Suppressor macrophage treated with lipopolysaccharide for 1 hour (primary cell): ENCODE measurements at places on chromosomes 6 and 20.

- DNase-seq: no peak
Observed at GRCh38 chr6:32252331-32253009, 28.6 kb upstream of the NOTCH4 start.

DNA sequence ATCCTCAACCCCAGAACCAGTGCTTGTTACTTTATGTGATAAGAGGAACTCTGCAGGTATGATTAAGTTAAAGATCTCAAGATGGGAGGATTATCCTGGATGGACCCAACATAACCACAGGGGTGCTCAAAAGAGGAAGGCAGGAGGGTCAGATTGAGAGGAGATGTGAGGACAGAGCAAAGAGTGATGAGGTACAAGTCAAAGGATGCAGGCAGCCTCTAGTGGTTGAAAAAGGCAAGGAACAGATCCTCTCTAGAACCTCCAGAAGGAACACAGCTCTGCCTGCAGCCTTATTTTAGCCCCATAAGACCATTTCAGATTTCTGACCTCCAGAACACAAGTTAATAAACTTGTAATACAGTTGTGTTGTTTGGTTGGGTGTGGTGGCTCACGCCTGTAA lies 41.2 kb downstream of the PDSS2 start:
- no peak for DNase-seq

- no peak for DNase-seq
Observed at GRCh38 chr6:23566418-23566817, 559.6 kb upstream of the NRSN1 start.

DNA sequence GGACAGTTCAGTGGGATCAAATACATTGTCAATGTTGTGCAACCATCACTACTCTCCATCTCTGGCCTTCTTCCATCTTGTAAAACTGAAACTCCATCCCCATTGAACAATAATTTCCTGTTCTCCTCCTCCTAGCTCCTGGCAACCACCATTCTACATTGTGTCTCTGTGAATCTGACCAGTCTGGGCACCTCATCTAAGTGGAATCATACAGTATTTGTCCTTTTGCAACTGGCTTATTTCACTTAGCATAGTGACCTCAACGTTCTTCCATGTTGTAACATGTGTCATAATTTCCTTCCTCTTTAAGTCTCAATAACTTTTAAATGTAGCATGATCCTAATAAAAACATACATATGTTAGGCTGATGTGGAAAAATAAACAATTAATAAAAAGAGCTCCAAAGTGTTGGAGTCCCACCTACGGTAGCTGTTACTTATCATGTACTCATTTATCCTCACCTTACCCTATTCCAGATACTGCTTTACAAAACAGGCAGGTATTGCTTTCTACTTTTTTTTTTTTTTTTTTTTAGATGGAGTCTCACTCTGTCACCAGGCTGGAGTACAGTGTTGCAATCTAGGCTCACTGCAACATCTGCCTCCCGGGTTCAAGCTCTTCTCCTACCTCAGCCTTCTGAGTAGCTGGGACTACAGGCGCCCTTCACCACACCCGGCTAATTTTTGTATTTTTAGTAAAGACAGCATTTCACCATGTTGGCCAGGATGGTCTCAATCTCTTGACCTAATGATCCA lies 91.9 kb downstream of the TNFAIP3 start:
- peak; percentile 92 for DNase-seq

- no peak for DNase-seq
Observed at GRCh38 chr6:44008821-44009370, 118.4 kb downstream of the MRPL14 start.

DNA sequence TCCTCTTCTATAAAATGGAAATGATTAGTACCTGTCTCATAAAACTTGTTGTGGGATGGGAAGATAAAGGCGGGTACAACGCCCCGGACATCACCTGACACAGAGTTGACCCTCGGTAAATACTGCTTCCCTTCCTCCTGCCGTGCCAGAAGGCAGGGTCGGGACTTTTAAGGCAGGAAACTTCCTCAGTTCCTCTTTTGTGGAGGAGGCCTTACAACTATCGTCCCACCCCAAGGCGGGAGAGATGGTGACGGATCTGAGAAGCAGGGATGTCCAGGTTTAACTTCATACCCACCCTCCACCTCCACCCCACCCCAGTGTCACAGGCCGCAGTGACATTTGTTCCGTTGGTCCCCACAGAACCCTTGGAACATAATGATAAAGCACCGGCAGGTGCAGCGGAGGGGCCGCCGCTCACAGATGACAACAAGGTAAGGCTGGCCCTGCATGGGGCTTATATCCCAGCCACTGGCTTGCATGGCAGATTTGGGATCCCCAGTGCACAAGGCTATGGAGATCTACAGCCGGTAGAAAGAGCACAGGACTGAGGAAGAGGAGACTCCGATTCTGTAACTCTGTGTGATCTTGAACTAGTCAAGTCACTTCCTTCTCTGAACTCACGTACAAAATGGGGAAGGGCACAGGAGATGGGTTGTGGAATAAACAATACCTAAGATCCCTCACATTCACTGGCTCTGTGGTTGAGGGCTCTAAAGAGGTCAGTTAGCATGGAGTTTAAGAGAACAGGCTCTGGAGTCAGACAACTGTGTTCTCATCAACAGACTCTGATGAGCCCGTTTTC lies 764 bp downstream of the DNTTIP1 start:
- peak; percentile 79 for DNase-seq

DNA sequence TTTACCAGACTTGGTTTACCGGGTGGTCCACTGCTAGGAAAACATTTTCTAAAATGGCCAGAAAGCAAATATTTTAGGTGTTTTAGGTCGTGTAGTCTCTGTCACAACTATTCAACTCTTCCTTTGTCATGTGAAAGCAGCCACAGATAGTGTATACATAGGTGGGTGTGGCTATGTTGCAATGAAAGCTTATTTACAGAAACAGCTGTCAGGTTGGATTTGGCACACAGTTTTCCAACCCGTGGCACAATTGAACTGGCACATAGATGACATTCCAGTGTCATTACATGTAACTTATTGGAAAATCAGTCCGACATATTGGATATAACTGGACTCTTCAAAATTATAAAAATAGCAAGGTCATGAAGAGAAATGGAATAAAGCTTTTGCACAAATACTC lies 68.9 kb upstream of the KCNQ5 start:
- no peak for DNase-seq

DNA sequence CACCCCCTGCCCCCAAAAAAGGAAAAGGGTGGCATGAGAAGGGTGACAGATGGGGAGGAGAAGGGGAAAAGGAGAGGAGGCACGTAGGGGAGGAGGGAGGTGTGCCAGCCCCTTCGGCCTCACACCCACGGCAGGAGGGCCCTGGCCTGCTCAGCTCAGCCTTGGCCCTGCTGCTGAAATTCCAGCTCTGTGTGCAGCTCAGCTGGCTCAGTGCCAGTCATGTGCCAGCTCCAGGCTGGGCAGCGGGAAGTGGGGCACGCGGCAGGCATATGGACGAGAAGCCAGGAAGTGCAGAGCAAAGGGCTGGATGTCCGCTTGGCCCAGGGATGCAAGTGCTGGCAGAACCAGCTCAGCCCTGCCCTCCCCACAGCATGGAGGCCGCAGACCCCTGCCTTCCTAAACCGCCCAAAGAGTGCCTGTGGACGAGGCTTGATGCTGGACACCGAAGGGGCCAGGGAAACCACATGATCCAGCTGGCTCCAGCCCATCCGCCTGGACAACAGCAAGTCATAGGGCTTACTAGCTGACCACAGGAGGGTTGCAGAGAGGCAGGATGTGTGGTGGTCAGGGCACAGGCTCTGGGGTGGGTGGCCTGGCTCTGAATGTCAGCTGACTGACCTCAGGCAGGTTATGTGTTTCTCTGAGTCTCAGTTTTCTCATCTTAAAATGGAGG lies 60.2 kb downstream of the NOL4L start:
- DNase-seq: peak; percentile 42

DNA sequence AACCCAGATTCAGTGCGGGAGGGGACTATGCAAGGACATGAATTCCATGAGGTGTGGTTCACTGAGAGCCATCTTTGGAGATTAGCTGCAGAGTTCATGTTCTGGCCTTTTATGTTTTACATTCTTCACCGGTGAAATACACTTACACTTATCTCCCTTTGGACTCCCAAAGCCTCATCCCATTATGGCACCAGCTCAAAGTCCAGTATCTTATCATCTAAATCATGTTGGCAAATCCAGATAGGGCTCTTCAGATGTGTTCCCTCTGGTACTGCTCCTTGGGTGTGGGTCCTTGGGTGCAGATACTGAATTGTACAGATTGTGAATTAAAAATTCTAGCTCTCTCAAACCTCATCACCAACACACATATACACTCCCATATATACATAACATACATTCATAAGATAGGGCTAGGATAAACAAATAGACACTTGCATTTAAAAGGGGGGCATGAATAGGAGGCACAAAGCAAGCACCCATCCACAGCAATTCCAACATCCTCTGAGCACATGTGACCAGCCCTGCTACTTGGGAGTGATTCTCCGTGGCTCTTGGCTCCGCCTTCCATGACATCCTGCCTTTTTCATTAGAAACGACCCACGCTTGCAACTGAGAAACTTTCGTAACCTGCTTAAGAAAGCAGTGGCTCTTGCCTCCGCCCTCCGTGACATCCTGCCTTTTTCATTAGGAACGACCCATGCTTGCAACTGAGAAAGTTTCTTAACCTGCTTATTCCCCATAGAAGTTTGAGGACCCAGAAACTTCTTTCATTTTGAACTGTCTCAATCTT lies 53.6 kb upstream of the LRRC1 start:
- peak; percentile 70 for DNase-seq

DNA sequence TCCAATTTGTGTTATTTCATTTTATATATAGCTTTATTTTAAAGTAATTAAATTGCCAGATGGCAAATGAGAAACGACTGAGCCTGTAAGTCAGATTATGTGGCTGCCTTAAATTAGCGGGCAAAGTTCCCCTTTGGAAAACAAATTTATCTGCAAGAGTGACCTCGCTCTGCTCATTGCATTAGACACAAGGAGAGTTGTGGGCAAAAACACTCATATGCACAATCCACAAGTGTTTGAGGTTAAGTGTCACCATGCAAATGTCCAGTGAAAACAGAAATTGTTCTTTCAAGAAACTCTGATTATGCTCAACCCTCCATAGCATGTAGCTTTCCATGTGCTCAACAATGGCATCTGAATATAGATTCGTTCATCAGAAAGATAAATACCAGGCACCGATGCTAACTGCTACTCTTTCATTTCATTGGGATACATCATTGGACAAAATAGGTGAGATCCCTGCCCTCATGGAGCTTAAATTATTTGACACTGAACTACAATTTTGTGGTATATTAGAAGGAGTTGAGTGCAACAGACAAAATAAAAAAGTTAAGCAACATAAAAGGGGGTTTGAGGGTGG lies 1.7 kb upstream of the NHSL1 start:
- peak; percentile 24 for DNase-seq

DNA sequence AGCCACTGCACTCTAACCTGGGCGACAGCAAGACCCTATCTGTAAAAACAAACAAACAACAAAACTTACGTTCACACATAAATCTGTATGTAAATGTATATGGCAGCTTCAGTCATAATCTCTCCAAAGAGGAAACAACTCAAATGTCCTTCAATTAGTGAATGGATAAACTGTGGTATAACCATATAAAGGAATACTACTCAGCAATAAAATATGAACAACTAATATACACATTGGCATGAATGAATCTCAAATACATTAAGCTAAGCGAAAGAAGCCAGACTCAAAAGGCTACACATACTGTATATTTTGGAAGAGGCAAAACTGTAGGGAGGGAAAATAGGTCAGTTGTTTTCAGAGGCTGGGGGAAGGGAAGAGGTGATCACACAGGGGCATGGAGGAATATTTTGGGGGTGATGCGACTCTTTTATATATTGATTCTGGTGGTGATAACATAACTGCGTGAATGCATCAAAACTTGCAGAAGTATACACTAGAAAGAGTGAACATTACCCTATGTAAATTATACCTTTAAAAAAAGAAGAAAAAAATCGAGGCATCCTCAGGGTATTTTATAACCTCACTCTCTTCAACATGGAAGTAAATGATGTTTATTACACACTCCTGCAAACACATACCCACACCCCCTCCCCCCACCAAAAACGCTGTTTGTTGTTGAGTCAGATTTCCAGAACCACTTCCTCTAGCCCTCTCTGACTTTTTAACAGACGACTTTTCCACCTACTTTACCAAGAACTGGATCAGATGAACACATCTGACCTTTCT lies 115.2 kb upstream of the RNF24 start:
- DNase-seq: peak; percentile 88

DNA sequence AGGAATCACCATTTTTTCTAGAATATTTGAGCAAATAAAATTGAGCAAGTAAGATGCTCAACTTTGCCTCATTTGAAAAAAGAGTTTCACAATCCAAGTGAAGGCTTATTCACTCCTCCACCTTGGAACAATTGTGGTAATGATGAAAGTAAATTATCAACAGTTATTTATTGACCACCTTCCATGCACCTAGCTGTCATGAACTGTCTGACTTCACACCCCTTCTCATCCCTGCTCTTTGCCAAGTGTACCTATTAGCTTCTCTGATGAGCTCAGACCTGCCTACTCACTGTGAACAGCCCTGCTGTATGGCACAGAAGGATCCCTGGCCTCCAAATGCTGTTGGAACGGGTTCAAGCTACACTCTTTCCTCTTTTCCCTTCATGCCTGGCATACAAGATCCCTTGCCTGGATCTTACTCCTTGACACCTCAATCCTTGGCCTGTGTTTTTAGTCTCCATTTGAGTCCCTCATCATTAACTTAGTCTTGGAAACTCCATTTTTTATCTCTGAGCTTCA lies 99.0 kb upstream of the PREP start:
- DNase-seq: no peak

- peak; percentile 46 for DNase-seq
Observed at GRCh38 chr6:138691595-138692057, 81.9 kb upstream of the CCDC28A start.

DNA sequence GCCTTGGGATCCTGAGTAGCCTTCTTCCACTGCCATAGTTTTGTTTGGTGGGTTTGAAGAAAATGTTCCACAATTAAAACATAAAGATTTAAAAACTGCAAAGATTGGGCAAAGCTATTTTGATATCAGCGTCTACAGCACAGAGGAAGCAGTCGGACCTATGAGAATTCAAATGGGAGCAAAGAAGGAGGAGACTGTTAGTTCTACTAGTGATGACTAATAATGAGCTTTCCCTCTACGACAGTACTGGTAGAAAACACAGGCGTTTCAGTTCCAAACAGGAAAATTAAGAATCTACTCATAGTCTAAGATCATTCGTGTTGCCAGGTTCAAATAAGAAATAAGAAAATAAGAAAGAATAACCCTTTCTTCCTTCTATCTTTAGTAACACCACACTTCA lies 121.2 kb downstream of the INSM1 start:
- DNase-seq: no peak

DNA sequence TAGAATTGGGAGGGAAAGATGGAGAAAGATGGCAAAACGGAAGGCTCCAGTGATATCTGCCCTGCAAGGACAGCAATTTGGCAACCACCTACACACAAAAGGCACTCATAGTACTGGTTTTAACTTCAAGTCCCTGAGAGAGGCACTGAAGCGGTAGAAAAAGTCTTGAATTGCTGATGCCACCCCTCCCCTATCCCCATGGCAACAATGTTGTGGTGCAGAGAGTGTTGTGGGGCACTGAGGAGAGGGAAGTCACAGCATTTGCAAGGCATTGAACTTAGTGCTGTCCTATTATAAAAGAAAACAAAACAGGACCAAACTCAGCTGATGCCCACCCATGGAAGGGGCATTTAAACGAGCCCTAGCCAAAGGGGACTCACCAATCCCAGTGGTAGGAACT lies 343.7 kb downstream of the HAO1 start:
- no peak for DNase-seq

GRCh38 chr20:1327241-1327653 lies 1.7 kb downstream of the SDCBP2 start:
- DNase-seq: peak; percentile 91

GRCh38 chr6:4155848-4156466 lies 20.6 kb upstream of the ECI2 start:
- peak; percentile 87 for DNase-seq
